Neural progenitor cell (in vitro differentiated cells): ENCODE measurements at places on chromosomes 13 and 19. TPM values are rescaled to one million over a fixed set of nuclear protein-coding genes. Genes with fewer than 3 reads are reported as not detected.

GRCh38 chr13:77908531-77908930, 10.1 kb downstream of the EDNRB start:
- no peak overlapping the region for H3K4me3 ChIP-seq
- peaks cover 14% of the 10 kb centered on the region for H3K4me1 ChIP-seq
- no peaks in the 10 kb centered on the region for H3K36me3 ChIP-seq
- DNase-seq, result no peak
- H3K27me3 ChIP-seq, result no peaks in the 10 kb centered on the region
- no peak overlapping the region for H3K27ac ChIP-seq

DNA sequence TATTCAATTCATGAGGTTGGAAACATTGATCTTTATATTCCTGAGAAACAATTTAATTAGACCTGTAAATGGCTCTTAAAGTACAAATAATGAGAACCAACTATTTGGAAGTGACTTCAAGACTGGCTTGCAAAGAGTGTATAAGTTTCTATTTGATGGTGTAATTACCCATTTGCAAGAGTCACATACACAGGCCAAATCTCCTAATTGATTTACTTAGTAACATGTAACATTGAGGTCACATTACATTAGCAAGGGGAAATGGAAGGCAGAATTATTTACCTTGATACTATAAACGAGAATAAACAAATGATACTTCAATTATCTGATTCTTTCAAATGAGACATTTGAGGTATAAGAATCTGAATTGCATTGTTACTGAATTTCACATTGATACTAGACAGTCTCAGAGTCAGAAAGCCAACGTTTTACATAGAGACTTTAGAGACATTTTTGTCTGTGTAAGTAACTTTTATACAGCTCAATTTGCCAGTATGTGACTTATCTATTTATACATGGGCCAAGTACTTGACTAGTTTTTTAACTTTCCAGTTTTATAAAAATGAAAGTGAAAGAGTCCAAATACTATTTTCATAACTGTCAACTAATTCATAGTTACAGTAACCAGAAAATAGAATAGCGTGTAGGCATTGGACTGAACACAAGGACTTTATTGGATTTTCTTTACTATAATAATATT, 95.6 kb upstream of the RFC3 start:
- H3K27me3 ChIP-seq, result no peaks in the 10 kb centered on the region
- H3K4me1 ChIP-seq, result peaks cover 8% of the 10 kb centered on the region
- no peak for DNase-seq
- H3K27ac ChIP-seq, result no peak overlapping the region
- H3K36me3 ChIP-seq, result no peaks in the 10 kb centered on the region

- DNase-seq, result peak; percentile 87
- H3K4me3 ChIP-seq, result peak overlapping the region; percentile 25
- H3K36me3 ChIP-seq, result no peaks in the 10 kb centered on the region
- peak overlapping the region; percentile 89 for H3K27ac ChIP-seq
- no peaks in the 10 kb centered on the region for H3K27me3 ChIP-seq
Measured at GRCh38 chr19:37931881-37932655, 25.1 kb downstream of the SIPA1L3 start.

DNA sequence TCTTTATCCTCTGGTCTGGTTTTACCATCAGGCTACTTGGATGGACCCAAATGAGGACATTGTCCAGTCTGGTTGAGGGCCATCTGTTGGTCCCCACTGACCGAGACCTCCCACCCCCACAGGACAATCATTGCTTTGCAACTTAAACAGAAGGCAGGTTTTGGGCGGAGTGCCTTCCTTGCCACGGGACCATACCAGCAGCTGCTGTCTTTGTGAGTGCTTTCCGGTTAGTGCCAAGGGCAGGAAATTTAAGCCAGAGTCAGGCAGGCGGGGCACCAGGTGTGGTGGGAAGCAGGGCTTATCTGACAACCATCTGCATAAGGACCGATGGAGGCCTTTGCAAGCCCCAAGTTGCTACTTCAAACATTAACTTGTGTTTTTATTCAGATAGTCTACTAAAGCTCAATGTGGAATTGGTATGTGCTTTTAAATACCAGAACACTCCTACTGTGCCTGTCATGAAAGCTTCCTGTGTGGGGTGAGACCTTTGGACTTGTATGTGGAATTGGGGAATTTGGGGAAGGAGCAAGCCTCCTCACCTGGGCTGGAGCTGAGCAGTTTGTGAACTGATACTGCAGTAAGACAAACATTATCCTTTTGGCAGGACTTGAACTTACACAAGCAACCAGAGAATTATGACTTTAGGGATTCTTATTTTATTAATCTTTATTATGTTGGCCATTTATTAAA, 39.3 kb upstream of the UBE2L5 start:
- no peak for DNase-seq
- H3K27me3 ChIP-seq, result no peaks in the 10 kb centered on the region
- H3K36me3 ChIP-seq, result no peaks in the 10 kb centered on the region
- no peaks in the 10 kb centered on the region for H3K4me1 ChIP-seq
- H3K27ac ChIP-seq, result no peak overlapping the region
- H3K4me3 ChIP-seq, result no peak overlapping the region

DNA sequence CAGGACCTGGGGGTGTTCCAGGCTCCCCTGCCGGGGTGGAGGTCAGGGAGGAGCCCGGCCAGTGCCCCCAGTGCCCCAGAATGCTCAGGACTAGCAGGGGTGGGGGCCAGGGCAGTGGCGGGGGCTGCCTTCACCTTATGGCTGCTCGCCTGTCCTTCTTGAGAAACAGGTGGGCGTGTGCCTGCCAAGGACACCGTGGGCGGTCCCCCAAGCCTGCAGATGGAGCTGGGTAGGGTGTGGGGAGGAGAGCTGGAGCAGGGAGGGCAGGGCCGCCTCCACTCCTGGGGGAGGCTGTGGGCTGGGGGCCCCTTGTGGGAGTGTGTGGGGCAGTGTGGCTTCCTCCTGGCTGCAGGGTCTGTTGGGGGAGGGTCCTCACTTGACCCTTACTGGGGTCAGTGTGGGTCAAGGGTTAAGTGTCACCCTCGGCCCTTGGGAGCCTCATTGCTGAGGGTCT, 160.1 kb downstream of the KDM4B start:
- H3K36me3 ChIP-seq, result no peaks in the 10 kb centered on the region
- H3K27me3 ChIP-seq, result no peaks in the 10 kb centered on the region
- no peak overlapping the region for H3K4me3 ChIP-seq
- DNase-seq, result no peak
- peaks cover 60% of the 10 kb centered on the region for H3K4me1 ChIP-seq
- H3K27ac ChIP-seq, result no peak overlapping the region

DNA sequence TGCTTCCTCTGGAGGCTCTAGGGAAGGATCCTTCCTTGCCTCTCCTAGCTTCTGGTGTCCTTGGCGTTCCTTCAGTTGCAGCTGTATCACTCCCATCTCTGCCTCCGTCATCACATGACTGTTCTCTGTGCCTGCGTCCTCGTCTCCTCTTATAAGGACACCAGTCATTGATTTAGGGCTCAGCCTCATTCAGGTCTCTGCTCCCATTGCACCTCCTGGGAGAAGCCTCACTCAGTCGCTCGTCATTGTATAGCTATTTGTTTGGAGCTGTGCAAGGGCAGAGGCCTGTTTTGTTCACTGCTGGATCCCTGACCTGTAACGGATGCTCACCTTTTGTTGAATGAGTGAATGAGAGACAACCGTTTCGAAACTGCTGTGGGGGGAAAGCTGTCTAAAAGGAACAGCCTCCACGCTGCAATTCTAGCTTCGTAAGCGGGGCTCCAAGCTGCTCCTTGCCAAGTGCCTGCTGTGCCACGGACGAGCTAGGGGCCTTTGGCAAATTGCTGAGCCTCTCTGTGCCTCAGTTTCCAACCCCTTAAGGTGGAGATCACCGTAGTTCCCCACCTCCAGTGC, 17.2 kb downstream of the BRSK1 start:
- peaks cover 17% of the 10 kb centered on the region for H3K4me1 ChIP-seq
- H3K36me3 ChIP-seq, result no peaks in the 10 kb centered on the region
- DNase-seq, result peak; percentile 72
- peak overlapping the region; percentile 79 for H3K27ac ChIP-seq

- H3K36me3 ChIP-seq, result no peaks in the 10 kb centered on the region
- no peak for DNase-seq
- no peak overlapping the region for H3K27ac ChIP-seq
- H3K4me1 ChIP-seq, result no peaks in the 10 kb centered on the region
- no peaks in the 10 kb centered on the region for H3K27me3 ChIP-seq
- H3K4me3 ChIP-seq, result no peak overlapping the region
Measured at GRCh38 chr13:101959016-101959415, 442.8 kb downstream of the FGF14 start.

GRCh38 chr13:49497272-49497671, 1.5 kb downstream of the PHF11 start:
- no peaks in the 10 kb centered on the region for H3K4me1 ChIP-seq
- H3K27ac ChIP-seq, result no peak overlapping the region
- H3K4me3 ChIP-seq, result no peak overlapping the region
- no peak for DNase-seq
- H3K27me3 ChIP-seq, result no peaks in the 10 kb centered on the region

GRCh38 chr19:56671613-56671994, at the start of gene ZNF835:
TSS of gene ZNF835 (minus strand) at chr19:56671757. CDS start at chr19:56665198, 6,559 bp downstream.
- no peak for DNase-seq
- no peak within 1 kb of the TSS for H3K4me3 ChIP-seq
- H3K36me3 ChIP-seq, result no peaks in the 10 kb centered on the region
- no peaks in the 10 kb centered on the region for H3K4me1 ChIP-seq

- no peak for DNase-seq
- no peaks in the 10 kb centered on the region for H3K27me3 ChIP-seq
- H3K27ac ChIP-seq, result no peak overlapping the region
- H3K36me3 ChIP-seq, result no peaks in the 10 kb centered on the region
Measured at GRCh38 chr13:33058776-33059327, 42.6 kb downstream of the KL start.

- H3K36me3 ChIP-seq, result no peaks in the 10 kb centered on the region
- H3K27ac ChIP-seq, result no peak overlapping the region
- H3K27me3 ChIP-seq, result no peaks in the 10 kb centered on the region
- no peak for DNase-seq
- H3K4me1 ChIP-seq, result peaks cover 7% of the 10 kb centered on the region
- H3K4me3 ChIP-seq, result peak overlapping the region; percentile 5
Measured at GRCh38 chr13:99431927-99432608, 69.2 kb upstream of the TM9SF2 start.

- no peaks in the 10 kb centered on the region for H3K36me3 ChIP-seq
- DNase-seq, result no peak
- H3K4me1 ChIP-seq, result peaks cover 41% of the 10 kb centered on the region
- peaks cover 38% of the 10 kb centered on the region for H3K27me3 ChIP-seq
- H3K4me3 ChIP-seq, result peak overlapping the region; percentile 51
- no peak overlapping the region for H3K27ac ChIP-seq
Measured at GRCh38 chr19:17946965-17947784, 14.4 kb downstream of the CCDC124 start.

- H3K27me3 ChIP-seq, result peaks cover 21% of the 10 kb centered on the region
- H3K4me3 ChIP-seq, result no peak overlapping the region
- no peaks in the 10 kb centered on the region for H3K4me1 ChIP-seq
- no peak for DNase-seq
- no peak overlapping the region for H3K27ac ChIP-seq
Measured at GRCh38 chr19:2969104-2969504, 8.3 kb upstream of the TLE6 start.

DNA sequence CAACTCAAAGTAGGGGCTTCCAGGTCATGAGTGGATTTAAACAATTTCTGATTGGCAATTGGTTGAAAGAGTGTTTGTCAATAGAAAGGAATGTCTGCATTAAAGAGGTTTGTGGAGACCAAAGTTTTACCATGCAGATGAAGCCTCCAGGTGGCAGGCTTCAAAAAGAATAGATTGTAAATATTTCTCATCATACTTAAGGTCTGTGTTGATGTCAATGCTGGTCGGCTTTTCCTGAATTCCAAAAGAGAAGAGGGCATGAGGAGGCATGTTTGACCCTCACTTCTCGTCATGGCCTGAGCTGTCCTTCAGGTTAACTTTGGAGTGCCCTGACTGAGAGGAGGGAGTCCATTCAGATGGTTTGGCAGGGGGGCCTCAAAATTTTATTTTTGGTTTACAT, 125.4 kb upstream of the RFC3 start:
- H3K27me3 ChIP-seq, result no peaks in the 10 kb centered on the region
- no peak overlapping the region for H3K27ac ChIP-seq
- no peaks in the 10 kb centered on the region for H3K4me1 ChIP-seq
- DNase-seq, result no peak
- H3K4me3 ChIP-seq, result no peak overlapping the region
- no peaks in the 10 kb centered on the region for H3K36me3 ChIP-seq

- H3K27me3 ChIP-seq, result no peaks in the 10 kb centered on the region
- no peak overlapping the region for H3K4me3 ChIP-seq
- no peaks in the 10 kb centered on the region for H3K36me3 ChIP-seq
Measured at GRCh38 chr13:31179754-31180153, 18.1 kb upstream of the HSPH1 start.

Gene RUVBL2
- total RNA-seq, result 67.0 and 157 TPM in 2 replicates

Gene CBLC
- 1.4 and 1.5 TPM in 2 replicates for total RNA-seq

Gene IGFL3
- not detected in 2 replicates for total RNA-seq

Gene CGB7
- total RNA-seq, result 0.31 TPM in 1 of 2 replicates, not detected in the other

Gene ARHGEF7
- total RNA-seq, result 58.9 and 64.6 TPM in 2 replicates

Gene BICRA
- total RNA-seq, result 6.4 and 15.6 TPM in 2 replicates

Gene CEACAM16
- not detected in 2 replicates for total RNA-seq

Gene ZNF615
- total RNA-seq, result 15.9 and 31.4 TPM in 2 replicates

Gene ZNF610
- total RNA-seq, result 13.0 and 13.1 TPM in 2 replicates

Gene GIPR
- not detected in 2 replicates for total RNA-seq

Gene SHISA7
- total RNA-seq, result 0.09 and 0.21 TPM in 2 replicates

Gene CNFN
- total RNA-seq, result 2.9 and 3.2 TPM in 2 replicates

Gene CCDC70
- total RNA-seq, result not detected in 2 replicates
